ENCODE measurements at places on chromosomes 2 and 18.
A peak's percentile ranks its signal among the peaks of the same experiment; 100 is the strongest.

- no peak for DNase-seq
These were observed 27.5 kb downstream of the LPIN1 start for GRCh38 chr2:11773747-11774525.

GRCh38 chr2:61670591-61671501, 132.7 kb upstream of the XPO1 start:
- peak; percentile 29 for DNase-seq

GRCh38 chr2:197168705-197169104, 141.9 kb downstream of the ANKRD44 start:
- peak; percentile 21 for DNase-seq

DNA sequence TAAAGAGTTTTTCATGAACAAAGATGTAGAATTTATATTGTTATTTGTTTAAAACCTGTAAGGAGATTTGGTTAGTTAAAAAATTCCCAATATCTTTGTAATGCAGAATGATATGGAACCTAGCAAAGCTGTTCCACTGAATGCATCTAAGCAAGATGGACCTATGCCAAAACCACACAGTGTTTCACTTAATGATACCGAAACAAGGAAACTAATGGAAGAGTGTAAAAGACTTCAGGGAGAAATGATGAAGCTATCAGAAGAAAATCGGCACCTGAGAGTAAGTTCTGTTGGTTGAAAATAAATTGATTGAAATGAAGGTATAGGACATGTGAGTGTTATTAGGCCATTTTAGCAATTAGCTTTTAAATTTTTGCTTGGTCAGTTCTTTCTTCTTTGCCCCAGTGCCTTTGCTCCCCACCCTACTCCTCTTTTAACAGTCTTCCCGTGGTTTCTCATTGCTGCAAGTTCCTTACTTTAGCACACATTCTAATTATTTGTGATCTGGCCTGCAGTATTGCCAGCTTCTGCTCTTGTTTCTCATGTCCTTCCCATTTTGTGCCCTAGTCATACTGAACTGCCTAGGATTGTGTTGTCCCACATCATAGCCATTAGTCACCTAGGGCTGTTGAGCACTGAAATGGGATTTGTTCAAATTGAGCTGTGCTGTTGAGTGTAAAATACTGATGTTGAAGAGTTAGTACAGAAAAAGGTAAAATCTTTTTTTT, 36.6 kb downstream of the VAPA start:
- no peak for DNase-seq

DNA sequence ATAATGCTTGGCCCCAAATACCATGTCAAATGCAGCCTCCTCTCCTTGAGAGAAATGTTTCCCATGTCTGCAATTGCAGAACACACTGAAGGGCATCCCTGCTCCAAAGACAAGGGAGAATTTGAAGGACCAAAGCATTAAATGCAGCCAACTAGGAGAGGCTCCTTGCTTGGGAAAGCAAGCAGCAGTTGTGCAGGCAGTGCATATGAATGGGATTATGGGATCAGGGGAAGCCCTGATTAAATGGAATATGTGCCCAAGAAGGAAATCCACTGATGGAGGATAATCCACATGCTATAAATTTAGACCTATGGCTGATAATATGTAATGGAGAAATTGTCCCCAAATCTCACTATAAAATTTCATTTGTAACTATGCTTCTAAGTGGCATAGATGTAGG, 116.1 kb downstream of the NCKAP5 start:
- DNase-seq: no peak

DNA sequence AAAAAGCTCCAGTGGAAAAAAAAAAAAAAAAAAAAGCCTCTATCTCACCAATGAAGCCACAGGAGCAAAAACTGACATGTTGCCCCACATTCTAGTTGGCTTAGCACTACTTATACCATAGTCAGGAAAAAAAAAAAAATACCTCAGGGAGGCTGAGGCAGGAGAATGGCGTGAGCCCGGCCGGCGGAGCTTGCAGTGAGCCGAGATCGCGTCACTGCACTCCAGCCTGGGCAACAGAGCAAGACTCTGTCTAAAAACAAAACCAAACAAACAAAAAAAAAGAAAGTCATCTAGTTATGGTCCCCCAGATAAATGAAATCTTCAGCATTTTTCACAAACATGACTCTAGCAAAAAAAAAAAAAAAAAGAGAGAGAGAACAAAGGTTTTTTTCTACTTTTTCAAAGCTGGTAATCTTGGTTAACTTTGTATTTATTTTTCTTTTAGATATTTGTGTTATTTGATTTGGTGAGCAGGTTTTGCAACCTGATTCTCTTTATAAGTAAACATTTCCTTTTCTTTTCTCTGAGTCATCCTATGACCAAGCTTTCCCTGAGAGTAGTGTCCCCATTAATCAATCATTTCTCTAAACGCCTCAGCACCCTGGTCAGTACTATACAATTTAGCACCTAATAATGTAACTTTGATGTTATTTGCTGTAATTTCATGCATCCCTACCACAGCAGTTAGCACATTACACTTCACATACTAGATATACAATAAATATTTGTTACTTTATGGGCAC, 273.7 kb upstream of the PIK3C3 start:
- DNase-seq: no peak

DNA sequence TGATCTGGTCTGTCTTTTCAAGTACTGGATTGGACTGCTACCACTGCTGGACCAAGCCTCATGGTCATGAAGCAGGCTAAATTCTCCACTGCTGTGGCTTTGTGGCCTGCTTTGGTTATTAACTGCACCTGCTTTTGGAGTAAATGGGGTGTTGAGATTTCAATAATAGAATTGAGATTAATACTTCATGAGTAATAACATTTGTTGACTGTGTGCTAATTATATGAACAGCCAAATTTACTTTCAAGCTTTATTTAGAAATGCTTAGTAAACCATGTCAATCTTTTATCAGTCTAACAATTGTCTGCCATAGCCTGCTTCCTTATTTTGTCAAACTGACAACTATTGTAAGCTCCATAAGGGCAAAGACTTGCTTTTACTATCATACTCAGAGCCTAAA, 27.4 kb upstream of the MTIF2 start:
- no peak for DNase-seq

DNA sequence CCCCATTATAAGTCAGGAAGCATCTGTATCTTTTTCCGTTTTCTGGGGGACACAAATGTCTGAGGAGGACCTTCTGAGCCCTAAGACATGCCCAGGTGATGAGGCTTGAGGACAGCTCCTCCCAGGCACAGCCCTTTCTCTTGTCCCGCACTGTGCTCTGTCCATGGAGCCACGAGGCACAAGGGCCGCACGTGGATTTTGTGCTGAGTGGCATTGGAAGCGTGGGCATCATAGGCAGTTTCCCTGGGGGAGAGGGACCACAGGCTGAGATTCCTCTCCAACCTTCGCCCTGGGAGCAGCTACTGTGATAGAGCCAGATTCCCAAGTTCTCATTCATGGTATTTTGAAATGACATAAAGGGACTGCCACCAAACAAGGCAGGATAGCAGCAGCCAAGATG, 139.9 kb downstream of the SH3RF3 start:
- no peak for DNase-seq

GRCh38 chr2:237353215-237353614, 60.7 kb downstream of the COL6A3 start:
- no peak for DNase-seq

- DNase-seq: no peak
These were observed 44.3 kb downstream of the SCN9A start for GRCh38 chr2:166331468-166331867.

DNA sequence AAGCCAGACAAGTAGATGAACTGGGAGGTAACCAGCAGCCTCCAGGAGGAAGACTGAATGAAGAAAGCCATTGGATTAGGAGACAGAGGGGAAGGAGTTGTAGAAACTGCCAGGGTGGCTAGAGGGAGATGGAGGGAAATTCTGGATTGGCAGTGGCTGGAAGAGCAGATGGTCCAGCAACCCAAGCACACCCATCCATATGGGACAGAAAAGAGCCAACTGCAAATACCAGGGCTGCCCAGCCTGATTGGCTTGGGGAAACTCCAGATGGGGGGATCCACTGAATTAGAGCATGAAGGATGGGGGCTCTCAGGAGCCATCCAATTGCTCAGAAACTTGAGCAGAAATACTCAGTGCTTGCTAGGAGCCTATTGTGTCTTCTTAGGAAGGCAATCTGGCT, 173.5 kb upstream of the EPB41L3 start:
- DNase-seq: no peak

DNA sequence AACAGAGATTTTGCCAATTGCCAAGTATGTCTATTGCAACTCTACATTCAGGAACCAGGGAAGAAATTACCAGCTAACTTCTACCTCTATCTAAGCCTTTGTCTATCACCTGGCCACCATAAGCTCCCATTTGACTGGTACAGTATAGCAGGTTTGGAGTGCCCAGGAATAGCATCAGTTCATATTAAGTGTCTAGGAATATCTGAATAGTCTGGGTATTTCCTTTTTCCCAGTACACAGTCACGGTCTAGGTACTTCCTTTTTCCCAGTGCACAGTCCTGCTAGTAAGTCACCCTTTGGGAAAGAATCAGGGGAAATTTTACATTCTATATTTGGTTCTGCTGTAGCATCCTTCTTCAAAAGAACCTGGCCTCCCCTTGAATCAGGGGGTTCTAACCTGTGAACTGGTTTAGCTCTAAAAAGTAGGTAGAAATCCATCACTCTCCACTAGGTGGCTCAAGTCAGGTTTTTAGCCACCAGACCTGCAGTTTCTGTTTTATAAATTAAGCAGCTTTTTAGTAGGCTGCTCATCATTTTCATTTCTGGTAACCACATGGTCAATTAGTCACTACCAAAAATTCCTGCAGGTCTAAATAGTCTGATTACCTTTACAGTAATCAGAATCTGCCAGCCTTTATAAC, 49.3 kb upstream of the DNAJC10 start:
- peak; percentile 40 for DNase-seq

DNA sequence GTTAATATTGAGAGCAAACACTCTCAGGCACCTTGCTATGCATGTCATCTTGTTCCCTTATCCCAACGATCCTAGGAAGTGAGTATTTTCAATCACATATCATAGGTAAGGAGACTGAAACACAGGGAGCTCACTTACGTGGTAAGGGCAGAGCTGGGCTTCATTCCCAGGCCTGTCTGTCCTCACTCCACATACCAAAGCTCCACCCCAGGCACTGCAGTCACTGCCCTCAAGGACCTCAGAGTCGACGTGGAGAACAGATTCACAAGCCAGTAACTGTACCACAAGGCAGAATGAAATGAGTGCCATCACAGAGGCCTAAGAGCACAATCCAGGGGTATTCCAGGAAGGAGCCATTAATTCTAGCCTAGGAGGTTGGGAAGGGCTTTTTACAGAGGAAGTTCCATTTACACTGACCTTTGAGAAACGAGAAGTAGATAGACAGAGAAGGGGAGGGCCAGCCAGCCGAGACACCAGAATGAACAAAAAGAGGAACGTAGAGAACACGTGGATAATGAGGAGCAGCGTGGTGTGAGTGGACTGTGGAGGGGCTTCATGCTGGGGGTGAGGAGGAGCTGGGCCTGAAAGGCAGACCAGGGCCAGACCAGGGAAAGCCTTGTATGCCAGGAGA, 48.6 kb downstream of the KIAA2012 start:
- DNase-seq: no peak

DNA sequence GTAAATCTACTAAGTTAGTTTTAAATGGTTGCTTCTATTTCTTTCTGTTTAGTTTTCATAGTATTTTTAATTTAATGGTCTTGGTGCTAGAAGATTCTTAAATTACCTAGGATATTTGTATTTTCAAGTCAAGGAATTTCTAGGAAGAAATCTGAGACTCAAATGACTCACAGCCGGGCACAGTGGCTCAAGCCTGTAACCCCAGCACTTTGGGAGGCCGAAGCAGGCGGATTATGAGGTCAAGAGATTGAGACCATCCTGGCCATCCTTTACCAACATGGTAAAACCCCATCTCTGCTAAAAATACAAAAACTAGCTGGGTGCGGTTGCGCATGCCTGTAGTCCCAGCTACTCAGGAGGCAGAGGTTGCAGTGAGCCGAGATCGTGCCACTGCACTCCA, 95.5 kb downstream of the C2orf74 start:
- DNase-seq: no peak

DNA sequence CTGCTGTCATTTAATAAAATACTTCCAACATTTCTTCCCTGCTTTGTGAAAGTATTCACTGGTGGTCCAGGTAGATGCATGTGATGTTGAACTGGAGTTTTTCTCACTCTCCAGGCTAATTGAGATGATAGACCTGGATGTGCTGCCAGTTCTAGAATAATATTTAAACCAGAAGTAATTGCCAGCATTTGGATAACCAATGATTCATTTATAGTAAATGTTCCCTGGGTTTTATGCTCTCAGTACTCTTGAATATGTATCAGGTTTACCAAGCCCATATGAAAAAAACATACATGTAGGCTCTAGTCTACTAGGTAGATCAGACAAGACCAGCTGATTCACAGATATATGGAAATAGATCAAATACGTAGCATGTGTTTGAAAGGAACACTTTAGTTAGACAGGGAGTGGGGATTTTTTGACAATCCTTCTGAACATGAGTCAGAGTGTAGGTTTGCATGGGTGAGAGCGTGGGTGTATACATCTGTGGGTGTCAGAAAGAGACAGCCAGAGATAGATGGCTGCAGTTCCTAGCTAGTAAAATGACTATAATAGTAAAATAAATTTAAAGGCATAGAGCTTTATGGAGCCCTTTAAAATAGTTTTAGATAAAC, 115.1 kb downstream of the NAB1 start:
- DNase-seq: no peak

DNA sequence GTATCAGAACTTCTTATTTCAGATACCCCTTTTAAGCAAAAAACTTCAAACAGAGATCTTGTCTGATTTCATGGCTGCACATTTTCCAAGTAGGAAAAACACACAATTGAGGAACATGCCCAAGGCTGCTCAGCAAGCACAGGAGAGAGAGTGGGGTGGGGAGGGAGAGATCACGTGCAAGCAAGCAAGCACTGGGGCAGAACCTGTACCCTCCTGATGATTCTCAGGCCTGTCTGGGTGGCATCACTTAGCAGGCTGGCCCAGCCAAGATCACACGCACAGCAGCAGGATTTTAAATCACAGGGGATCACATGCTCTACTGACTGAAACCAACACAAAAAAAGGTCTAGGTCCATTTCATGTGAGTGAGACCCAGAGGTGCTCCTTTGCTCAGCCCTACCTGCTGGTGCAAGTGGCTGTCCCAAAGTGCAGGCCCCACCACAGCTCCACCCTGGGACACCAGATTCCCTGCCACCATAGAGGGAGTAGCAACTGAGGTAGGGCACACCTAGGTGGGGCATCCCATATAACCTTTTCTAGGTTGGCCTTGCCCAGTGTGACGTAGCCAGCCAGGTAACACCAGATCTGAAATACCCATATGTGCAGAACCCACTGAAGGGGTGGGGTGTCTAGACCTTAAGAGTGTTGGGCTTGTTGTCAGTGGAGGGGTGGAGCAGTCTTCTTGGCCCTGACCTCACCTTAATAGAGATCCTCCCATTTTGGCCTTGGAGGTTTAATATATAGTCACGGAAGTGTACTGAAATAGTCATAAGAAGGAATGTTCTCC, 1.8 kb upstream of the LYPD6B start:
- no peak for DNase-seq

All from GM03348 (cell line).